ENCODE measurements at places on chromosomes 1 and 21.

DNA sequence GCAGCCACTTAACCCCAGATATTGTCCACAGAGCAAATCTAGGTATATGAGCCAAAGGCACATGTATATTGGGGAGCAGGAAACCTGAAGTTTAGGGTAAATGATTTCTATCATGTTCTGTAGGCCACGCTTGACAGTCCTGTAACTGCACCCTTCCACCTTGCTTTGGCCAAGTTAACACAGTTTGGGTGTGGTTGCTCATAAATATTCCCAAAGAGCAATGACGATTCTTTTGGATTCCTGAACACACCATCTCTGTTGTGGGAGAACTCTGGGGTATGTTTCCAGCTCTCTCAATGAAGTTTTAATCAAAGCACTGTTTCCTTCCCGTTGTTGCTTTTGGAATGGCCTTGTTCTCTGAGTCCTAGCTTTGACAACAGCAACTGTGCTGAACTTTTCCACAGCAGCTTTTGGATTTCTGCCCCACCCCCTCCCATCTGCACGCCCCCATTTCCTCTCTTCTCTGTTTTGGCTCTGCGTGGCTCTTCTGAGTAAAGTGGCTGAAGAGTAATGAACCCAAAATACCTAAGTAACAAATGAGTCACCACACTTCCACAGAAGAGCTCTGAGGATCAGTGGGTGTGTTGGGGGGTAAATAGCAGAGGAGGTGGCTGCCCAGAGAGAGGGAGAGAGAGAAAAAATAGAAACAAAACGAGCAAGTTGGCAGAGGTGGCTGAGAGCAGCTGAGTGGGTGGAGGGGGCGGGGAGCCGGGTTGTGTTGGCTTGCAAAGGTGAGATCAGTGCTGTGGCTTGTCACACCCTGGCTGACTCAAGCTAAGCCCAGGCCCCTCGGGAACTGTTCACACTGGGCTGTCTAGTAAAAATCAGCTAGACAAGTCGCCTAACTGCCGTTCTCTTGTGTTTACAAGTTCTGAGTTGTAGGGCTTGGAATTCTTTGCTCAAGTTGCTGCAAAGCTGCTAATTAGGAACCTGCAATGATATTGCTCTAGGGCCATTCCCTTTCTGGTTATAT is 26.9 kb upstream of the RAP1A start:
- peak; percentile 4 for DNase-seq

- no peak for DNase-seq
These were observed 237.5 kb downstream of the HMCN1 start for GRCh38 chr1:185971688-185972087.

DNA sequence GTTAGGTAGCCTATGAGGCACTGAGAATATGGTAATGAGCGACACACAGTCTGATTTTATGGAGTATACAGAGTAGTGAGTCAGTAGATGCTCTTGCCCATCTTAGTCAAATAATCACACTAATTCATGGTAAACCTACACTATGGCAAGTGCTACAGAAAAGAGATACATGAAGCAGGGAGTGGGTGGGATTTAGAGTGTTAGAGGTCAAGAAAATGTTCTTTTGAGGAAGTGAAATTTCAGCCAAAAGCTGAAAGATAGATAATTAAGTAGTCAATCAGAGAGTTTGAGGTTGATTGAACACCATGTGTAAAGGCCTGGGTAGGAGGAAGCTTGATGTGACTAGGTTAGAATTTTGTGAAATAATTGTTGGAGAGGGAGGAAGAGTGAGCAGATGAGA is 14.7 kb downstream of the MDM4 start:
- DNase-seq: no peak

DNA sequence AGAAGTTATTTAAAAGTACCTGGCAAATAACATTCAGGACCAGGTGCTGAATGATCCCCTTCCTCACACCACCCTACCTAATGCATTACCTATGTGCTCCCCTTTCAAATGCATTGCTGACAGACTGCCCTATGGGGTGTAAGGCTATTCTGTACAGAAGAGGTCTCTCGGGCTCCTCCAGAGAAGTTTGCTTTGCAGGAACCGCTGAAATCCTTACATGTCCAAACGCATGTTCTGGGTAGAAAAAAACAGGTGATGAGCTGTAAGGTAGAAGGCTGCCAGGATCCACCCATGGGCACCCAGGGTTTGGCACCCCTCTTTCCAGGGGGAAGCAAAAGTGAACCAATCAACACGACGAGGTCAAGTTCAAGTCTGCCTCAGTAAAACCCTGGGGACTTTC is 58.3 kb upstream of the TARBP1 start:
- no peak for DNase-seq

- DNase-seq: no peak
These were observed 3.5 kb upstream of the TSPEAR start for GRCh38 chr21:44714905-44715304.

DNA sequence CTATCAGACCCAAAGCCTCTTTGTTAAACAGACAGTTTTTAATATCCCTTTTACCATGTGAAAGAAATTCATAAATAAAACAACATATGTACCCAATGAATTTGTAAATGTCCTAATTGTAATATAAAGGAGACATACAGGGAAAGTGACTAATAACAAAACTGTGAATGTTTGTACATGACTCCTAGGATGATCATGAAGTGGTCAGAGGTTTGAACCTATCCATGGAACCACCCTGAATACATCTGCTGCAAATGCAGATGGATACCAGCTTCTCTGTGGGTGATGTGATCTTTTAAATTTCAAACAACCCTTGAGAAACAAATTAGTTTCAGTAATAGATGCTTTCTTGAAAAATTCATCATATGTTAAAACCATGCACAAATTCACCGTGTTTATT is 16.7 kb upstream of the ACBD3 start:
- no peak for DNase-seq

GRCh38 chr1:29785554-29785953 is 549.2 kb downstream of the PTPRU start:
- DNase-seq: no peak

GRCh38 chr1:94898491-94899385 is 28.2 kb downstream of the CNN3 start:
- DNase-seq: no peak

DNA sequence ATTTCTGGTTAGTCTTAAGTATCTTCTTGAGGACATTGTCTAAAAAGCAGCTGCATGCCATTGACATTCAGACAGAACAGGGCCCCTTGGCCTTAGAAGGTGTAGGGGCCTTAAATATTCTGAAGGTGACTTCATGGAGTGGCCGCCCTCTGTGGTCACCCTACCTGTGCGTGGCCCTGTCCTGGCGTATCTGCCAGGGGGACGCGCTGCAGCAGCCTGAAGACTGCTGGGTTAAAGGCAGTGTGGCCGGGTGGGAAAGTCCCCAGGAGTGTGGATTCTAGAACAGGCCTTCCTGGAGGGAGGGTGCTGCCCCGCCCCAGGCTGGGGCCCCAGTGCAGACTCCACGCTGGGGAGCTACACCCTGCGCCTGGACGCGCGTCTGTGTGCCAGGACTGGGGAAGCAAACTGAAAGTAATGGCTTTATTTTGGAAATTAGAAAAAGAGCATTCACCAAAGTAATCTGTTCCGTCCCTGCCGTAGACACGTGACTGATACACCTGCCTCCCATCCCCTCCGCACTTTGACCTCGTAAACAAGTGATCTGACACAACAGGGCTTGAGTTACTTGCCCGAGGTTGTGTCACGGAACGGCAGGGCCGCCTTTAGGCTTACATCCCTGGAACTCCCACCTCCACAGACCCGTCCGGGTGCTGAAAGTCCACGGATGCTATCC is 1.8 kb downstream of the AGPAT3 start:
- no peak for DNase-seq

DNA sequence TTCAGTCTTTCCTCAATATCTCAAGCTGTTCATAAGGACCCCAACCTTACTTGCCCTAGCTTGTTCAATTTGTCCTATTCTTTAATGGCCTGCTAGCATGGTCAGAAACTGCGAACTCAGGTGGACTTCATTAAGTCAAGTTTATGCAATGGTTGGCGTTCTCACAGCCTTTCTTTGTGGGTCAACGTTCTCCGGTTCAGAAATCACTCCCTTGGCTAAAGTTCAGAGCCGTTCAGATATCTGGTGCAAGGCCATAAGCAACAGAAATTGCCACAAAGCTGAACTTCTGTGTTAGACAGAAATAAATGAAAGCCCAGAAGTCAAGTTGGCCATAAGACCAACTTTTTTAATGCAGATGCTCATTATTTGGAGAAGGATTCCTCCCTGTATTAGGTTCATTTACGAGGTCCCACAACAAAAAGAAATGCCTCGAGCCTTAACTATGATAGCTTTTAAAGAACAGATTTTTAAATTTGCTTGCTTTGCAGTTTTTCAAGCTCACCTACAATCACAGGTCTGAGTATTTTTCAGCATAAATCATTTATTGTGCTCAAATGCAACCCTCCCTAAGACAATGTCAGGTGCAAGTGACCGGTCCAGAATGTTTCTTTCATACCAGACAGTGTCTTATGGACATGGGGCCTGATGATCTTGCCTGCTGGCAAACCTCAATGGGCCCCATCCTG is 140.2 kb upstream of the COL11A1 start:
- no peak for DNase-seq

DNA sequence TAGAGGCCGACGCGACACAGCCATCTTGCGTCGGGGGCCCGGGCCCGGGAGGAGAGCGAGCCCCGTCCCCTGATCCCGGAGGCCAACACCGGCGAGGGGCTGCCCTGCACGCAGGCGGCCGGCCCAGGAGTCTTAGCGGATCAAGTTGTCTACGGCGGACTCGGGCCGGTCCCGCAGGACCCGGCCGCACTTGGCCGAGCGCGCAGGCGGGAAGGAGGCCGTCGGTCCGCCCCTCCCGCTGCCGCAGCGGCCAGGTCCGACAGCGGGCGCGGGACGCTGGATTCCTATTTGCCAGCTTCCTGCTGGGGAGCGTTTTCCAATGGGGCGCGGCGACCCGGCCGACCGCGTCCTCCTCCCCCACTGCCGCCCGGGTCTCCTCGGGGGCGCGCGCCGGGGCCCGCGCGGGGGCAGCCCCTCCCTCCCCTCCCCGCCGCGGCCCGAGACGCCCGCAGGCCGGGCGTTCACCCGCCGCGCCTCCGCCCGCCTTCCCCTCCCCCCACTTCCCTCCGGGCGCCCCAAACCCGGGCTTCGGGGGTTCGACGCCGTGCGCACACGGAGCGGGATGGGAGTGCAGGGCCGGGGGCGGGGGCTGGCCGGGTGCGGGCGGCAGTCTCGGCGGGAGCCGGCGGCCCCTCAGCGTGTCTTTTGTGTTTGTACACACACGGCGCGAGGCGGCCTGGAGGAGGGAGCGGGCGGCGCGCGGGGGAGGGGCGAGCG is 517 bp upstream of the H3-3A start:
- DNase-seq: peak; percentile 84

- no peak for DNase-seq
These were observed 163.6 kb downstream of the DSCAM start for GRCh38 chr21:40683349-40683748.

DNA sequence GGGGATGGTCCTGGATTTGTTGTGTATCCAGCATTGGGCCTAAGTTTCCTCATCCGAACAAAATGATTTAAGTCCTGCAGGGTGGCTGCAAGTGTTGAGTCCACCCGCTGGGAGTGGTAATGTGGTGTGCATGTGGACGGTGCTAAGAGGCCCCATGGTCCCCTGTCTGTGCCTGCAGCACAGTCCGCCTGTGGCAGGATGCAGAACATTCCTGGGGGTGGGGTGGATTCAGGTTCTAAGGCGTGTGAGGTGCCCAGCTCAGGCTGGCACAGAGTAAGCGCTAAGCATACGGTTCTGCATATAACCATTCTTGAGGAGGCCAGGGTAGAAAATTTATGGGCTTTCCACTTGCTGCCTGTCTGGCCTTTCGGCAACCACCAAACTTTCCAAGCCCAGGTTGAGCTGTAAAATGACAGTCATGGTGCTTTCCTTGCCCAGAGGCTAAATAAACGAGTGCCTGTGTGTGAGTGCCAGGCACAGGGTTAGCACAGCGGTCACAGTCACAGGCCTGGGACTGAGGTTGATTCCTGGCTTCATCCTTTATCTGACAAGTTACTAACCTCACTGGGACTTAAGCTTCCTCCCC is 30.7 kb downstream of the SLC2A1 start:
- no peak for DNase-seq

GRCh38 chr1:186722711-186723309 is 42.6 kb upstream of the PTGS2 start:
- DNase-seq: peak; percentile 45

Measured in endothelial cell (in vitro differentiated cells).